T-helper 17 cell (primary cell): ENCODE measurements at places on chromosomes 13 and 19.

GRCh38 chr19:33713194-33713593 is 83.5 kb upstream of the KCTD15 start:
- no peak for DNase-seq

- no peak for DNase-seq
These were observed 13.1 kb upstream of the ZNF888 start for GRCh38 chr19:52936151-52936953.

GRCh38 chr19:13034636-13035035 is 39.4 kb downstream of the NFIX start:
- no peak for DNase-seq

DNA sequence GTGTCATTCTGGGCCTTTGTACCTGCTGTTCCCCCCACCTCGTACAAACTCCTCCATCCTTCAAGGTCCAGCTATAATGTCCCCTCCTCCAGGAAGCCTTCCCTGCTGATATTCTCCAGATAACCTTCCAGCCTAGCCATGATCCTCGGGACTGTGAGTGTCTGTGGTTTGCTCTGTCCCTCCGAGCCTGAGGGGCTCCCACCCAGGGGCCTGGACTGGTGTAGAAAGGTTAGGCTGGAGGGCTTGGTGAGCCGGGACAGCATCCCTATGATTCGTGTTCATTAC is 2.9 kb upstream of the COMP start:
- no peak for DNase-seq

- no peak for DNase-seq
These were observed 814 bp downstream of the SLC25A23 start for GRCh38 chr19:6458695-6459261.

DNA sequence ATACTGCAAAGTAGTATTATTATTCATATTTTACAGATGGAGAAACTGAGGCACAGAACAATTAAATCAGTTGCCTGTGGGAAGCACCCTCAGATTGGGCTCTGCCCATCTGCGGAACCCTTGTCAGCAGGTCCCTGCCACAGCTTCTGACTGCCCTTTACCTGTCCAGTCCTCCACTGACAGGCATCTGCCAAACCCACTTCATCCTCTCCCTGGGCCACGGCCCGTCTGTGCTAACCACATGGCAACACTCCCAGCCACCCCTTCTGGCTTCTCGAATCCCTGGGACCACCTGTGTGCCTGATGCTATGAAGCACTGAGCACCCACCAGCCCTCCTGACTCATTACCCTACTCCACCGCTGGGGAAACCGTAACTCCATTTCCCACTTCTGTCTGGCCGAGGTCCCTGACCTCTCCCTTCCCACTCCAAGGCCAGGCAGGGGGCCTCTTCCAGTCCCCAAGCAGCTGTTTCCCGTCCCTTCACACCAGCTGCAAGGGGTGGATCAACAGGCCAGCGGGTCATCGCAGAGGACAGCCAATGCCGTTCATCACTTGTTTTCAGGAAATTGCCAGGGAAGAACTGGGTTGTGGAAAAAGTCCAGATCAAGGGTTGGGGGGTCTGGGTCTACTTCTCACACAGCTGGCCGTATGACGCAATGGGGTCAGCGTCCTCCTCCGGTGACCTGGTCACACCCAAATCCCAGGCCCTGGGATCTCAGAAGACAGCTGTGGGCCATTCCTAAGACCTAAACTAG is 2.5 kb downstream of the KANK3 start:
- no peak for DNase-seq

DNA sequence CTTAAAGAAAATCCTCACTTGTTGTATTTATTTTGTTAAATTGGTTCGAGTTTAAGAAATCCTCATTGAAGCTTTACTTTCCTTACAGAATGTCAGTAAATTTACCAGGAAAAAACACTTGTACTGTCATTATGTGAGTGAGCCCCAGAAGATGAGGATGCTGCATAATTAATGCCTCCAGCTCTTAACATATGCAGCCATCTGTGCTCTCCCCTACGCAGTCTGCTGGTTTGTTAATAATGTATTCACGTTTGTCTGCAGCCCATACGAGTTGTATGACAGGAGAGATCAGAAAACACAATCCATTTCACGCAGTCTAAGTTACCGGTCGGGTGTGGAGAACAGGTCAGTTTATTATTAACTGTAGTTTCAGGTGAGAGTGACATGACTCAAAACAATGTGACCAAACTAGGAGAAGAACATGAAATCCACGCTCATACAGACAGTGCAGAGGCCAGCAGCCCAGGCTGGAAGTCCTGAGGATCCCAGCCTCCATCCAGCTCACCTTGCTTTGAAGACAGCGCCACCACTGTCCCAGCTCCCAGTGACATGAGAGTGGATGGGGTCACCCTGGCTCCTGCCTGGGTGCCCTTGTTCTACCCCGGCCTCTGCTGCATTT is 19.8 kb upstream of the ATP11A start:
- DNase-seq: no peak

- DNase-seq: no peak
These were observed 3.4 kb upstream of the FFAR3 start for GRCh38 chr19:35354898-35355297.
